Stimulated activated CD4-positive, alpha-beta T cell treated with anti-CD3 and anti-CD28 coated beads, TNF-alpha, amount 100 ng/mL, for 48 hours (primary cell): ENCODE measurements at places on chromosomes 4 and X.

DNA sequence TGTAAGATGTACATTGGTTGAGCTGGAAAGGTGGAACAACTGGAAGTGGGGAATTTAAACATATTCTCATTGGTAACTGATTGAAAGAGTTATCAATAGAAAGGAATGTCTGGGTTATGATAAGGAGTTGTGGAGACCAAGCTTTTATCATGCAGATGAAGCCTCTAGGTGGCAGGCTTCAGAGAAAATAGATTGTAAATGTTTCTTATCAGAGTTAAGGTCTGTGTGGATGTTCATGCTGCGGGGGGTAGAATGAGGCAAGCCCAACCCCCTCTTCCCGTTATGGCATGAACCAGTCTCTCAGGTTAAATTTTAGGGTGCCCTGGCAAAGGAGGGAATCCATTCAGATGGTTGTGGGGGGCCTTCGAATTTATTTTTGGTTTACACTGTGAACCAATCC lies 16.0 kb downstream of the ARSD start:
- no peak for DNase-seq

DNA sequence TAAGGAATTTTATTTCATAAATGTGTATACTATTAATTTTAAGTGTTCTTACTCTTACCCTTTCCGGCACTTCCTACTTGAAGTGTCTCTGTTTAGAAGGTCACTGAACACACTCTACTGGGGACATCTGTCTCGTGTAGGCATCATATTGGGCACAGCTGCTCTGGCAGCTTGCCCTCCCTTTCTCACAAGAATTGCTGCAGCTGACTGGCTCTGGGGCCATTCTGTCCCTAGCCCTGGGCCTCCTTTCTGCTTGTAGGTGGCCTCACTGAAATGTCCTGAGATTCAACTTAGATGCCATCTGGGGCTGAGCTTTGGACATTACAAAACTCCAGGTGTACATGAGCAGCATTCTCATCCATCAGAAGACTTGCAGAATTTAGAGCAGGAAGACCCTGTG lies 49.6 kb downstream of the SMAD1 start:
- DNase-seq: no peak

DNA sequence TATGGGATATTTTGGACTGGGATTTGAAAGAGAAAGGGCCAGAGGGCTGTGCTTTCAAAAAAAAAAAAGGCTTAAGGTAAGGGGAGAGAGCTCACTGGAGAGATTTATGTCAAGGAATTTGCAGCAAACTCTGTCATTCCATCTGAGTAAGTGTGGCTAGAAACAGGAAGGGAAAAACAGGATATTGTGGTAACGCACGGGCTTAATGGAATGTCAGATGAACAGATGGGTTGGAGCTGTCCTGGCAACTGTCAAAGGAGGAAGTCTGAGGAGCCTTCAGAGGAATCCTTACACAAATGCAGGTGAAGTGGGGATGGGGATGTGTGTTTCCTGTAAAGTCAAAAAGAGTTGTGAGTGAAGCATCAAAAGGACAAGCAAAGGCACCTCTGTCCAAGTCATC lies 15.1 kb upstream of the NKX3-2 start:
- DNase-seq: no peak

DNA sequence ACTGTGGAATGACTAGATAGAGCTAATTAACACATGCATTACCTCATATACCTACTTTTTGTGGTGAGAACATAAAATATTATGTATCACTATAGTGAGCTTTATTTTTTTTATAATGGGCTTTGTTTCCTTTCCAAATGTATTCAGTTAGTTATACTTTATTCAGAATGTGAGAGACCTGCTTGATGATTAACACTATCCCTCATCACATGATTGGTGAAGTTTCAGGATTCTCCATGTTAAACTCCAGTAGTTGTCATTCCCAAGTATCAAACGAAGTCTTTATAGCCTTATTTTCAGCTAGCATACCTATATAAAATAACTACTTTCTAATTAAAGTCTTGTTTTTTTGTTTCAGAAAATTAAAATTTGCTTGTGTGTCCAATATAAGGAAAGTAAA lies 8.8 kb downstream of the ZXDA start:
- DNase-seq: no peak

- no peak for DNase-seq
Observed at GRCh38 chr4:171621646-171622045, 191.6 kb upstream of the GALNTL6 start.

- DNase-seq: no peak
Observed at GRCh38 chr4:11042760-11043159, 358.2 kb upstream of the CLNK start.

GRCh38 chrX:135596495-135596894 lies 76.0 kb downstream of the INTS6L start:
- peak; percentile 45 for DNase-seq

- no peak for DNase-seq
Observed at GRCh38 chr4:120671538-120671937, 251.0 kb downstream of the PRDM5 start.

- DNase-seq: no peak
Observed at GRCh38 chrX:97482666-97483300, 599.1 kb downstream of the RPA4 start.

- DNase-seq: no peak
Observed at GRCh38 chrX:9135901-9136510, 102.1 kb upstream of the FAM9B start.

GRCh38 chr4:30696191-30696590 lies 24.0 kb upstream of the PCDH7 start:
- no peak for DNase-seq

GRCh38 chrX:112233164-112233563 lies 150.6 kb upstream of the TRPC5 start:
- DNase-seq: no peak

DNA sequence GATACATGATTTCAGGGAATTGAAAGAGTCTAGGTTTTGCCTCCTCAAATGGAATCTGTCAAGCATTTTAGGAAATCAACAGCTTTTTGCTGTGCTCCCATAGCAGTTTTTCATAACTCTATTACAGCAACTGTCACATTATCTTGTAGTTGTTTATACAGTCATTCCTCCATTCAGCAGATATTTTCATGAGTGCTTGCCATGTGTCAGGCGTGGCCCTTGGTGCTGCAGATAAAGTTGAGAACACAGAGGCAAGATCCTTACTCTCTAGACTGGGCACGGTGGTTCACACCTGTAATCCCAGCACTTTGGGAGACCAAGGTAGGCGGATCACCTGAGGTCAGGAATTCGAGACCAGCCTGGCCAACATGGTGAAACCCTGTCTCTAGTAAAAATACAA lies 67.3 kb downstream of the MCUB start:
- DNase-seq: no peak
